ENCODE measurements at places on chromosomes 4 and X.

- no peak for DNase-seq
Measured at GRCh38 chr4:109989044-109989443, 76.4 kb downstream of the EGF start.

GRCh38 chrX:1224954-1225353 is 12.5 kb upstream of the CRLF2 start:
- DNase-seq, result no peak

DNA sequence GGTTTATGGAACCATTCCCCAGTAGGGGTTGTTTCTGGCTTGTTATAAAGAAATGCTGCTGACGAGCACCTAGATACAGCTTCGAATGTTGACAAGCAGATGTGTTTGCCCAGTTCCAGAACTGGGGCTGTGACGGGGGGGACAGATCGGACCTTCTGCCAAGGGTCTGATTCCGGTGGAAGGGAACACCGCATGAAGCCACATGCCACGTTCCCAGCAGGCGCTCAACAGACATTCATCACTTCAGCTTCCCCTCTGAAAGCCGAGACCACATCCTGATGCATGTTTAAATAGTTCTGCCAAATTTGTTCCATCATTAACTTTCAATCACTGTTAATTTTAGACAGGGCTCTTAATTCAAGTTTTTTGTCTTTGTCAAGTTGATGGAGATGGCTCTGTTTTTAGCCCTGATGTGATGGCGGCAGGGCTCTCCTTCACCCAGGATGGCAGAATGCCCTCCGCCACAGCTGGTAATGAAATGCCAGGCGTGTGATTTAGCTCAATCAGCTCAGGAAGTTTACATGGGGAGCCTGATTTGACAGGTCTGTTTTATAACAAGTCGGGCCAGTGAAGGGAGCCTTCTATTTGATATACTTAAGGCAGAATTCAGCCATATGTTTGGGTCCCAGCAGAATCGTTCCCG is 57.4 kb downstream of the PSAPL1 start:
- no peak for DNase-seq

DNA sequence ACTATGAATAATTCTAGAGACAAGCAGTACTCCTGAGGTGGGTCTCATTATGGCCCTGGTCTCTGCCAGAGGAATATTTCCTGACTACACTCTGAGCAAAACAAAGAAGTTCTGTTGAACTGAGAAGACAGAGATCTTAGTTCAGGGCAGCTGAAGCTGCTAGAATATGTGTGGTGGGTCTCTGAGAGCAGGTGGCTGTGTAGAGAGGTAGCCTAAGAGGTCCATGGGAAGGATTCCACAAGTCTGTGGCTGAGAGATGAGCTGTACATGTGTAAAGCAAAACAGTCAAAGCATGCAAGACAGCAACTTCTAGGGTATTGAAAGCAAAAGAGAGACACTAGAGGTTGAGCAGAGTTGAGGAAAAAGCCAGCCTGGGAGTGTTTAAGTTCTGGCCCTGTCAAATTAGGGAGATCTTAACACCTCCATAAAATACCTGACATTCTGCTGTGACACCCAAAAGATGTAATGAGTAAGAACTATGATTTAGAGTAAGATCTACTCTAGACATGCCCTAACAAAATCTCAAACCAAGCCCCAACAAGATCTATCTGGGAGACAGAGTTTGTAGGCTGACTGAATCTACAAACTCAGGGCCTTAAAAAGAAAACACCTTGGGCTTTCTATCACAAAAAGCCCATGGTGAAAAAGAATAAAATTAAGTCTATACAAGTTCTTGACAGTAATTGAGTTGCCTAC is 274.4 kb downstream of the BANK1 start:
- no peak for DNase-seq

- no peak for DNase-seq
Measured at GRCh38 chr4:37873386-37873785, 17.5 kb upstream of the TBC1D1 start.

DNA sequence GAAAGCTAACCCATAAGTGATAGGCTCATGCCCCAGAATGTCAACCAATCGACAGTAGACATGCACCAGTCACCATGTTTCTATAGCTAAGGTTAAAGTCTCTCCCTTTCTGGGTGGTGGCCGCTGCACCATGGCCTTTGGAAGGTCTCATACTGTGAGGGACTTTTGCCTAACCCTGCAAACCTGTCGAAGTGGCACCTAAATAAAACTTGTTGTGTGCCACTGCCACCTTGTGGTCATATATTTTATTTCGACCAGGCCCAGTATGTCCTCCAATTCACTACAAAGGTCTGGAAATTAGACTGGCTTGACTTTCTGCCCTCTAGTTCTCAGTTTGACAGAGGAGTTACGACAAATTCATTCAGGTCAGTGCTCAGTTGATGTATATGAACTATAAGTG is 163.1 kb downstream of the SMARCA1 start:
- DNase-seq, result no peak

- DNase-seq, result no peak
Measured at GRCh38 chr4:8112036-8112576, 46.5 kb downstream of the ABLIM2 start.

DNA sequence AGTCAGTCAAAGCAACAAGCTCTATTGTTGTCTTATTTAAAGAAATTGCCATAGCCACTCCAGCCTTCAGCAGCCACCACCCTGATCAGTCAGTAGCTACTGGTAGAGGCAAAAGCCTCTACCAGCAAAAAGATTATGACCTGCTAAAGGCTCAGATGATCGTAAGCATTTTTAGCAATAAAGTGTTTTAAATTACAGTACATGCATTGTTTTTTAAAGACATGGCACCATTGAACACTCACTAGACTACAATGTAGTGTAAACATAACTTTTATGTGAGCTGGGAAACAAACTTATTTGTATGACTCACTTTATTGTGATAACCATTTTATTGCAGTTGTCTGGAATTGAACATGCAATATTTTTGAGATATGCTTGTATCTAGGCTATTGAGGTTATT is 32.3 kb upstream of the DYNLT3 start:
- DNase-seq, result no peak

- DNase-seq, result no peak
Measured at GRCh38 chr4:140195806-140196205, 41.8 kb upstream of the MAML3 start.

DNA sequence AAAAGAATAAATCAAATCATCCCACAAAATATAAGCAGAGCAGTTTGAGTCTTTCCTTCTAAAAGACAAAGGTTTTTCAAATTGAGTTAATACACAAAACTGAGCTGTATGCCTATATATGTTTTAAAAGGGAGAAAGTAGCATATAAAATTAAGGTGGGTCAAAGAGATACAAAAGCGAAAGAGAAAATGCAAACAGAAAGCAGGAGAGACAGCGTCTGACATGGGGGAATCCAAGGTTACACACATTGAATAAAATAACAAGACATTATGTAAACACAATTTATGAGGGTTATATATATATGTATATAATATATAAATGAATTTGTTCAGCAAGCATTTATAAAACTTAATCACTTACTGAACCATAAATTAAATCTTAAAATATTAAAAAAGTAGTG is 276.1 kb upstream of the LCORL start:
- no peak for DNase-seq

- no peak for DNase-seq
Measured at GRCh38 chrX:130771648-130772047, 131.4 kb downstream of the ENOX2 start.

GRCh38 chr4:184587701-184588100 is 61.5 kb downstream of the CASP3 start:
- DNase-seq, result no peak

DNA sequence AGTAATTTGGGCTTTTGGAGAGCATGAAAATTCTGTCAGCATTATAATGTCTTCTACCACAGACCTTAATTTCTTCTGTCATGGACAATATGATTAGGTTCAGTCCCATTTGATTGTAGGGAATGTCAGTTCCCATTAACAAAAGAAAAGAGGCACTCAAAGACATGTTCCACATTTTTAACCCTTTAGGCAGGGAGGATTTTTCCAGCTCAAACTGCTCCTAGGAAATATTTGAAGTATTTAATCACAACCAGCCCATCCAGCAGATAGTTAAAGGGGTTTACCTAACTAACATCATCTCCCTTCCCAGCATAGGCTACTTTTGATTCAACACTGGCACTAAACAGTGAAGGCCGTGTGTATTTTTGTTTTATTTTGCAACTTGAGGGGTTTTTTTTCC is 256.0 kb downstream of the DHX15 start:
- no peak for DNase-seq

GRCh38 chrX:97629597-97629985 is 745.9 kb downstream of the RPA4 start:
- DNase-seq, result no peak

- DNase-seq, result no peak
Measured at GRCh38 chr4:22874334-22874912, 181.7 kb downstream of the GBA3 start.

- no peak for DNase-seq
Measured at GRCh38 chrX:7614616-7615015, 228.4 kb upstream of the VCX start.

DNA sequence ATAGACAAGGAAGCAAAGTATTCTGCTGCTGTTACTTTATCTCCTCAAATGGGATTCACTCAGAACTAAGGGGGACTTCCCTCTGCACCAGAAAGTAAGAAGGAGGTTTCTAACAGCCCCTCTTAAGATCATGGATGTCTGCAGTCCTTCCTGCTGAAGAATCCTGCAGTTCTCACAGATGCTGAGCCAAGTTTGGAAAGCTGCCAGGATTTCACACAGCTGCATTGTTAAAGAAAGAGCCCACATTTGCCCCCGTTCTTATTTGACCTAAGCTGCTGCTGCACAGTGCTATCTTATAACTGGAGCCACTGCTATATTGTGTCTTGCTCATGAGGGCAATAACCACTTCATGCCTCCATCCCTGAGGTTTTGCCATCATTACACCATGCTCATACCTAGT is 81.1 kb downstream of the FAAH2 start:
- DNase-seq, result no peak

GRCh38 chrX:68932611-68933010 is 103.8 kb downstream of the EFNB1 start:
- no peak for DNase-seq

DNA sequence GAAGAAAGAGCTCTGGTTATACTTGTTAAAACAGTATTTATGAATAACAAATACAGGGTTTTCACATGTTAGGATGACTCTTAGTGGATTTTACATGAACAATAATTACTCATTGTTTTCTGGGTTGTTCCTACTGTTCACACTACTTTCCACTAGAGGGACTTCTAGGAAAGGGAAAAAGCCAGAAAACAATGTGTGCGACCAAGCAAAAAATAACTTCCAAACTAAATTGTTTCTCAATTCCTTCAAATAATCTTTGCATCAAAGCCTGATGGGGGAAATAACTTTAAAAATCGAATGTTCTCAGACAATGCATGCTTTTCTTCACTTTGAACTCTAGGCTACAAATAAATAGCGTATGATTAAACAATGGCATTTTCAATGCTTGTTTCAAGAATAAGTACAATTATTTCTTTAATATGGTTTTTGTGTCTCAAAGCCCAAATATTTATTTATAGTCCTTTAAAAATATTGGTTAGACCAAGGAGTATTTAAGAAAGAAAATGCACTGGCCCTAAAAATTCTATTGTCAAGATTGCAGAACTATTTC is 72.1 kb upstream of the ETNPPL start:
- no peak for DNase-seq

DNA sequence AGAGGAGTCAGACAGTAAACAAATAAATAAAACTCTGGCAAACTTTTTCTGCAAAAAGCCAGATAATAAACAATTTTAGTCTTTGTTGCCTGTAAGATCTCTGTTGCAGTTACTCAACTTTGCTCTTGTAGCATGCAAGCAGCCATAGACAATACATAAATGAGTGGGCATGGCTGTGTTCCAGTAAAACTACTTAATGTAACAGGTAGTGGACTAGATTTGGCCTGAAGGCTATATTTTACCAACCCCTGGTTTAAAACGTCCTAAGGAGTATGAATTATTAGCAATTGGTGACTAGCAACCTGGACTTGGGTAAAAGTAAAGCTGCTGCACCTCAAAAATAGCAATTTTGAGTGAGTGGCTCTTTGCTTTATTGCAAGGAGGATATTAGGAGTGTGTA is 30.9 kb downstream of the SLAIN2 start:
- DNase-seq, result no peak

- DNase-seq, result no peak
Measured at GRCh38 chrX:20350596-20350995, 83.9 kb upstream of the RPS6KA3 start.

DNA sequence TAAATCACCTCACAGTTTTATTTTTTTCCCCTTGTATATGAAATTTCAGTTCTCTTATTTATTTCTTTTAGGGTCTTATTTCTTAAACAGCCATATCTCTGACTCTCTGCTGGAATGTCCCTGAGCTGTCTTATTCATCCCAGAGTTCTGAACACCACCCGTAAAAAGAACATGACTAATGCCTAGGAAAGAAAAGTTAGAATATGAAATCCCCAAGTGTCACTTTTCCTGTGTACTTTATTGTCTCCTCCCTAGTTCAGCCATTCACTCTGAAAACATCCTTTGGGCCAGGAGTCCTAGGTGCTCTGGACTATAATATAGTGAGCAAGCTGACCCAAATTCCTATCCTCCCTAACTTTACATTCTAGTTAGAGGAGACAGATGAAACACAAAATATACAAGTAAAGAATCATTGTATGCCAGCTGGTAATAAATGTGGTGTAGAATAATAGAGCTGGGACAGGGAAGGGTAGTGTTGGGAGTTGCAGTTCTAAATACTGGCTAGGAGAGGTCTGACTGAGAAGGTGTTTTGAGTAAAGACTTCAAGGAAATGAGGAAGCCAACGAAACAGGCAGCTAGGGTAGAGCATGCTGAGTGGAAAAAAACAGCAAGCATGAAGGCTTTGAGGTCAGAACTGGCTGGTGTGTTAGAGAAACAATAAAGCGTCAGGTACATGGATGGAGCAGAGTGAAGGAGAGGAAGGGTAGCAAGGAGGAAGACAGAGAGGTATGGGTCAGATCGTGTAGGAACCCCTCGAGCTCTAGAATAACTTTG is 40.6 kb upstream of the FTHL17 start:
- no peak for DNase-seq

DNA sequence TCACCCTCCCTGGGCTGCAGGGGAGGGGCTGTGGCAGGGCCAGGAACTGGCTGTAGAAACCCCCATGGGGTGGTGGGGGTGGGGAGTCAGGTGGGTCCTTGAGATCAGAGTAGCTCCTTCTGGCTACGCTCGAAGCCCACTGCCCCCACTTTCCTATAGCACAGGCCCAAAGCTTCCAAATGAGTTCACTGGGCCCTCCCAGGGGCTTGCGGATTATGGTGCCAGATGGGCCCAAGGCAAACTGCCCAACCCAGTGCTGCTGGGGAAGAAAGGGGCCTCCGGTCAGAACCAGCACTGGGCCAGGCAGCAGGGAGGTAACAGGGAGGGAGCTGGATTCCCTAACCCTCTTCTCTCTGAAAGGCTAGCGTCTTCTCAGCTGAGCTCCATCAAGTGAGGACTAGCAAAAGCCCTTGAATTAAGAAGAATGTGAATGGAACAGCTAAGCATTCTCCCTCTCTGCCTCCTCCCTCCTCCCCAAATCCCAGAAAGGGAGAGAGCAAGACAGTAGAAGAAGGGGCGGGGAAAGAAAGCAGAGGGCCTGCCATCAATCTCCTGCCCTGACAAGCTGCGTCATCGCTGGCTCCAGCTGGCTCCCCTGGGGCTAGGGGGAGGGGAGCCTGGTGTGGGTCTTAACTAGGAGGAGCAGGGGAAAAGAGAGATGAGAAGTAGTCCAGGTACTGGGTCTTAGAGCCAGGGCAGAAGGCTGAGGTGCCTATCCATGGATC is 34.7 kb downstream of the FRMPD3 start:
- no peak for DNase-seq

Data from stimulated activated CD8-positive, alpha-beta memory T cell treated with anti-CD3 and anti-CD28 coated beads, Interleukin-2, amount 100 ng/mL, for 1 hour (primary cell).